Activated CD4-positive, alpha-beta memory T cell treated with anti-CD3 and anti-CD28 coated beads for 36 hours (primary cell): ENCODE measurements at places on chromosomes 6 and 20. TPM values are rescaled to one million over a fixed set of nuclear protein-coding genes. Genes with fewer than 3 reads are reported as not detected.

DNA sequence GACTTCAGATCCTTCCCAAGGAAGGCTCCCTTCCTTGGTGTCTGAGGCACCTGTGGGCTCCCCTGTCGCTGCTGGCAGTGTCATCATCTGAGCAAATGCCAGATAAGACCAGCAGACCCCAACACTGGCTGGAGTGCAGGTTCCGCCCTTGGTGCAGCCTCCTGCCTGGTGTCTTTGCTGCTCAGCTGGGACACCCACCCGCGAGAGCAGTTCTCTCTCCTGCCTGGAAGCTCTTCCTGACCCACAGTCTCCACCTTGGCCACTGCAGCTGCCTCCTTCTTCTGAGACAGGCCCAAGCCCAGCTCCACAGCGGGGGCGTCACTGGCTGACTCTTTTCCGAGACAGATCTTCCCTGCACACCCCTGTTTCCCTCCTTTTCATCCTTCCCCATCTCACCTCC, 395.7 kb upstream of the MAP3K7 start:
- H3K27ac ChIP-seq, result no peak overlapping the region
- DNase-seq, result no peak
- H3K4me3 ChIP-seq, result no peak overlapping the region
- H3K36me3 ChIP-seq, result no peaks in the 10 kb centered on the region
- H3K4me1 ChIP-seq, result no peaks in the 10 kb centered on the region
- no peaks in the 10 kb centered on the region for H3K27me3 ChIP-seq

DNA sequence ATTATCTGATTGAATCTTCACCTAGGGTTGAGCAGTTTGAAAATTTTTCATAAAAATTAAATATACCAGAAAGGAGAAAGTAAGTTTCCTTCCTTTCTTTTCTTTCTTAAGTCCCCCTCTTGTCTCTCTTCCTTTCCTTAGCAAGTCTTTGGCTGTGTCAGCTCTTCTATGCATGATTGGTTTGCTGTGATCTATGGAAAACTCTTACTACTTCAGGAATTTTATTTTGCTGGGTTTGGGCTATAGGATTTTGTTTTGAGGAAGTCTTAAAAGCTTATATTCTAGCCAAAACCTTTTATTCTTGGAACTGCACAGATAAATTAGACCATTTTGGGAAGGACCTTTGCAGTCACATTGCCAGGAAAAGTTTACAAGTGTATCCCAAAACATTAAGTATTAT, 173.4 kb upstream of the CITED2 start:
- no peak overlapping the region for H3K27ac ChIP-seq
- H3K4me1 ChIP-seq, result peaks cover 17% of the 10 kb centered on the region
- H3K27me3 ChIP-seq, result no peaks in the 10 kb centered on the region
- no peak overlapping the region for H3K4me3 ChIP-seq

GRCh38 chr6:37483252-37483901, 16.3 kb downstream of the CCDC167 start:
- H3K27me3 ChIP-seq, result no peaks in the 10 kb centered on the region
- H3K4me1 ChIP-seq, result peaks cover 12% of the 10 kb centered on the region
- no peak overlapping the region for H3K27ac ChIP-seq
- no peak for DNase-seq

GRCh38 chr6:111429571-111429970, 53.4 kb downstream of the REV3L start:
- H3K36me3 ChIP-seq, result peaks cover 29% of the 10 kb centered on the region
- H3K4me3 ChIP-seq, result no peak overlapping the region
- H3K27me3 ChIP-seq, result no peaks in the 10 kb centered on the region
- DNase-seq, result no peak
- peaks cover 48% of the 10 kb centered on the region for H3K4me1 ChIP-seq
- no peak overlapping the region for H3K27ac ChIP-seq

GRCh38 chr6:105949869-105950268, 136.3 kb upstream of the PRDM1 start:
- H3K27ac ChIP-seq, result no peak overlapping the region
- no peaks in the 10 kb centered on the region for H3K27me3 ChIP-seq
- no peaks in the 10 kb centered on the region for H3K36me3 ChIP-seq
- no peak for DNase-seq

DNA sequence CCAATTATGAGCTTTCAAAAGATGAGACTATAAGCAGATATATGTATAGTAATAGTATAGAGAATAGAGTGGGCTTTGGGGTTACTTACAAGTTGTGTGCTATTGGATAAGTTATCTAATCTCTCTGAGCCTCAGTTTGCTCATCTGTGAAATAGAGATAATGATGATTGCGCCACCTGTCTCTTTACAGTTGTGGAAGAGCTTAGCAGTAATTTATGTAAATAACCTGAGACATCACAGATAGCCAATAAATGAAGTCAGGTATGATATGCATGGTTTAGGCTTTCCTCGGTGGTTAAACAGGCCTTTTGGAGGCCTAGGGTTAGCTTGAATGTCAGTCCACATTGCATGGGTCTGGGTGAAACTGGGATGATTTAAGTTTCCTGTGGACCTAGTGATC, 29.8 kb upstream of the SCUBE3 start:
- H3K27ac ChIP-seq, result no peak overlapping the region
- peaks cover 2% of the 10 kb centered on the region for H3K4me1 ChIP-seq
- no peaks in the 10 kb centered on the region for H3K36me3 ChIP-seq
- H3K4me3 ChIP-seq, result no peak overlapping the region

GRCh38 chr20:58088105-58088504, 140.3 kb downstream of the ANKRD60 start:
- H3K27ac ChIP-seq, result no peak overlapping the region
- peaks cover 9% of the 10 kb centered on the region for H3K27me3 ChIP-seq
- no peak for DNase-seq

- no peak overlapping the region for H3K27ac ChIP-seq
- no peak for DNase-seq
- peaks cover 28% of the 10 kb centered on the region for H3K36me3 ChIP-seq
- peaks cover 51% of the 10 kb centered on the region for H3K4me1 ChIP-seq
- no peaks in the 10 kb centered on the region for H3K27me3 ChIP-seq
Measured at GRCh38 chr6:16519265-16520242, 241.7 kb downstream of the ATXN1 start.

DNA sequence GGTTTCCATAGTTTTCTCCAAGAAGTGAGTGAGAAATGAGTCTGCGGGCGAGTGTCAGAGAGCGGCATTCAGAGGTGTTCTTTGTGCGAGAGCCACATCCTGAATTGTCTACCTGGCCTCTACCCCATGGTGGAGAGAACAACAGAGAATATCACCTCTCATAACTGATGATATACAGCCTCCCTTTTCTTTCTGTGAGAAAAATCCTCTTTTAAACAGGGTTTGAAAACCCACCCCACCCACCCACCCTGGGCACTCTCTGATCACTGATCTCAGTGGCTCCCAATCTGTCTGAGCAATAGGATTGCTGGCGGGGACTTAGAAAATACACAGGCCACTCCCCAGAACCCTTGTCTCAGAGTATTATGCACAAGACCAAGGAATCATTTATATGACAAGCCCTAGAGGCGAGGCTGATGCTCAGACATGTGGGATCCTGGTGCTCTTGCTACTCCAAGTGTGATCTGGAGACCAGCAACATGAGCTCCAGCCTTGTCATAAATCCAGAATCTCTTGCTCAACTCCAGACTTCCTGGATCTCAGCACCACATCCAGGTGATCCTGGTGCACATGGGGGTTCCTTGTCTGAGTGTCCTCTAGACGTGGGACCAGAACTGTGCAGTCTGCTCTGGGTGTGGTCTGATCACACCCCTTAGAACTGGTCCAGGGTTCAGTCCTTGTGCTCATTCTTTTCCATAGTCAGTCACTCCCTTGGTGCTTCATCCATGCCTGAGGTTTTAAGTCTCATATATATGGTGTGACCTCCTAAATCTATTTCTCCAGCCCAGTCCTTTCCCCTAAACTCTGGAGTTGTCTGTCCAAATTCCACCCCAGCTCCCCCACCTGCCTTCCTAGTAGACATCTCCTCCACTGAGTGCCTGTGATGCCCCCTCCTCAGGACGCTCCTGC, 5.3 kb downstream of the HLA-B start:
- H3K4me1 ChIP-seq, result peaks cover 54% of the 10 kb centered on the region
- H3K36me3 ChIP-seq, result peaks cover 40% of the 10 kb centered on the region
- H3K4me3 ChIP-seq, result peak overlapping the region; percentile 5
- DNase-seq, result peak; percentile 22

- H3K27me3 ChIP-seq, result no peaks in the 10 kb centered on the region
- no peak for DNase-seq
- no peak overlapping the region for H3K4me3 ChIP-seq
- H3K36me3 ChIP-seq, result no peaks in the 10 kb centered on the region
Measured at GRCh38 chr20:17493173-17493572, 38.0 kb downstream of the BFSP1 start.

DNA sequence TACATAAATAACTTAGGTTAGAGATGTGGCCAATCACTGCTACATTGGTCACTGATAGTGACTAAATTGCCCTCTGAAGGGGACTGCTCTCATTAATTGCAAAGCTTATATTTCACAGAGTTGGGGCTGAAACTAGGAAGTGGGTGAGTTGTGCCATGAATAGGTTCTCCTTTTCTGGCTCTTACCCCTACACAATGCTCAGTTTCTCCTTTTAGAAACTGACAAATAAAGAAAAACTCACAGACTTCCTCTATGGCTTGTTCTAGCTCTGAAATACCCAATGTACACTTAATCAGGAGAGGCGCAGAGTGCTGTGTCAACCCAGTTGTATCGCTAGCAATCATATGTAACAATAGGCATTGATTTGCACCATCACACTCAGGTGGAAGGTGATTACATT, 41.2 kb upstream of the PROKR2 start:
- H3K36me3 ChIP-seq, result no peaks in the 10 kb centered on the region
- no peak overlapping the region for H3K4me3 ChIP-seq
- peaks cover 13% of the 10 kb centered on the region for H3K27me3 ChIP-seq
- H3K4me1 ChIP-seq, result peaks cover 7% of the 10 kb centered on the region
- no peak overlapping the region for H3K27ac ChIP-seq
- DNase-seq, result no peak

- H3K4me3 ChIP-seq, result no peak overlapping the region
- no peaks in the 10 kb centered on the region for H3K4me1 ChIP-seq
- H3K27me3 ChIP-seq, result no peaks in the 10 kb centered on the region
- no peak overlapping the region for H3K27ac ChIP-seq
- DNase-seq, result no peak
- H3K36me3 ChIP-seq, result peaks cover 2% of the 10 kb centered on the region
Measured at GRCh38 chr6:131163886-131164285, 28.6 kb downstream of the AKAP7 start.

DNA sequence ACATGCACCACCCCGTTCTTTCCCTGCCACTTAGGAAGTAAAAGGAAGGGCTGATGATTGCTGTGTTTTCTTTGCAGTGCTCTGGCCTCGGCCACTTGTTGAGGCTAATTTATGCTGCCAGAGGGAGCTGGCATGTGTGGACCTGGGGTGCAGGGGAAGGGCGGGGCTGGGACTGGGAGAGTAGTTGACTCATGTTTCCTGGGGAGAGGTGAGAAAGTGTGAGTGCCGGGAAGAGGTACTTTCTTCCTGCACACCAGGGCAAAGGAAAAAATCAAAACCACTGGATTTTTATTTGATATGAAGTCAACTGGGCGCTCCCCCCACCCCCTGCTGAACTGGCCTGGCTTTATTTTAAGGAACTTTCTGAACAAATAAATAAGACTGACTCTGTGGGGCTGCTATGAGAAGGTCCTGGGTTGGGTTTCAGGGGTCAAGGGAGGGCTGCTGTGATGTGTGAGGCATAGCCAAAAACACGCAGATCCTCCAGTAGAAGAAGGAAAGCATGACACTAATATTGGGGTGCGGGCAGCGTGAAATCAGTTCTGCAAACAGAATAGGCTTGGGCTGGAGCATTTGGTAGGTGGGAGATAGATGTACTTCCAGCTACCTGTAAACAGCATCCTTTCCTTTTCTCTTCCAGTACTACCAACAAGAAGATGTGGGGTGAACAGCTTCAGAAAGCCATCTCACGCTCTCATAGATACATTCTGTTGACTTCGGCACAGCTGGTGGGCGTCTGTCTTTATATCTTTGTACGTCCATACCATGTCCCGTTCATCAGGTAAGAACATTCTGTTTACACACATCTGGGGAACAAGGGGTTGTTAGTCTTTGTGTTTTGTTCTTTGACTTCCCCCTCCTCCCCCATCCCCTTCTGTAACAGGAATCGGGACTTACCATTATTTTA, 87.5 kb downstream of the SYNJ2 start:
- DNase-seq, result peak; percentile 48
- peaks cover 30% of the 10 kb centered on the region for H3K36me3 ChIP-seq
- H3K27ac ChIP-seq, result peak overlapping the region; percentile 38

- no peaks in the 10 kb centered on the region for H3K27me3 ChIP-seq
- peak; percentile 24 for DNase-seq
- H3K36me3 ChIP-seq, result peaks cover 6% of the 10 kb centered on the region
- H3K4me3 ChIP-seq, result peak overlapping the region; percentile 77
- H3K4me1 ChIP-seq, result peaks cover 53% of the 10 kb centered on the region
Measured at GRCh38 chr20:845226-845868, 11.8 kb downstream of the FAM110A start.

GRCh38 chr6:20134613-20135012, 77.7 kb downstream of the MBOAT1 start:
- H3K36me3 ChIP-seq, result peaks cover 8% of the 10 kb centered on the region
- no peaks in the 10 kb centered on the region for H3K4me1 ChIP-seq
- no peak for DNase-seq
- H3K4me3 ChIP-seq, result no peak overlapping the region
- H3K27me3 ChIP-seq, result no peaks in the 10 kb centered on the region
- H3K27ac ChIP-seq, result no peak overlapping the region

- no peaks in the 10 kb centered on the region for H3K36me3 ChIP-seq
- H3K4me1 ChIP-seq, result no peaks in the 10 kb centered on the region
- H3K4me3 ChIP-seq, result no peak overlapping the region
- H3K27ac ChIP-seq, result no peak overlapping the region
- no peak for DNase-seq
Measured at GRCh38 chr6:97440590-97441176, 157.7 kb upstream of the MMS22L start.

ZNF311 gene
- total RNA-seq, result 0.99 TPM

RAET1L gene
- total RNA-seq, result not detected

TTLL9 gene
- not detected for total RNA-seq

CTCFL gene
- total RNA-seq, result not detected

DDX43 gene
- total RNA-seq, result 0.15 TPM

BPIFB2 gene
- total RNA-seq, result not detected

CEP43 gene
- total RNA-seq, result 19.5 TPM

DUSP15 gene
- total RNA-seq, result not detected

EPB41L1 gene
- 0.88 TPM for total RNA-seq

TNXB gene
- 5.8 TPM for total RNA-seq

FOXP4 gene
- total RNA-seq, result 19.5 TPM

PLA2G7 gene
- not detected for total RNA-seq

IP6K3 gene
- not detected for total RNA-seq

TMC2 gene
- total RNA-seq, result not detected
